ENCODE measurements at places on chromosomes 12 and 14.

DNA sequence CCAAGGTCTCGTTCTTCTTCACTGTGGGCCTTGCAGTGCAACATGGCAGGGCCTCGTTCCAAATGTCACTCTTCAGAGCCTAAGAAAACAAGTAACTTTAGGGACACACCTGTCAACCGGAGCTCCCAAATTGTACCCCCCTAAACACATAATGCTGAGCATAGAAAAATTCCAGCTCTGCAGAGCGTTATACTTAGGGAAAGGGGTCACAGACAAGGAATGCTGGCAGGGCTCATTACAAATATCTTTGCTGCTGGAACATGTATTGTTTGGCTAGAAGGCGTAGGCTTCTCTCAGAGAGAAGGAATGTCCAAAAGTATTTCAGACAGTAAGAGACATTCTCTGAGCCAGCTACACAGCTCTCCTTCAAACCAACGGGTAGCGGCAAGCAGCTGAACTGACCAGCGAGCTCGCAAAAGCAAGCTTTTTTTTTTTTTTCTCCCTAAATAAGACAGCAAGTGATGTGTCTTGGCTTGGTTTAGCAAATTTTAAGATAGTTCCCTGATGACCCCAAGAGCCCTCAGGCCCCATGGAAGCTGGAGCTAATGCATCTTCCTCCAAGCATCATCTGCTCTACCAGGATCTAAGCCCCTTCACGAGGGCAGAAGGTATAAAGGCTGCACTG, 24.5 kb downstream of the SSH1 start:
- DNase-seq: peak; percentile 68

GRCh38 chr14:75015496-75015895, 12.8 kb downstream of the EIF2B2 start:
- no peak for DNase-seq

GRCh38 chr12:106625976-106626375, 43.2 kb downstream of the RFX4 start:
- DNase-seq: no peak

- DNase-seq: no peak
Observed at GRCh38 chr12:71565535-71565934, 98.1 kb downstream of the ZFC3H1 start.

GRCh38 chr12:58395056-58395455, 453.7 kb downstream of the ATP23 start:
- DNase-seq: no peak

DNA sequence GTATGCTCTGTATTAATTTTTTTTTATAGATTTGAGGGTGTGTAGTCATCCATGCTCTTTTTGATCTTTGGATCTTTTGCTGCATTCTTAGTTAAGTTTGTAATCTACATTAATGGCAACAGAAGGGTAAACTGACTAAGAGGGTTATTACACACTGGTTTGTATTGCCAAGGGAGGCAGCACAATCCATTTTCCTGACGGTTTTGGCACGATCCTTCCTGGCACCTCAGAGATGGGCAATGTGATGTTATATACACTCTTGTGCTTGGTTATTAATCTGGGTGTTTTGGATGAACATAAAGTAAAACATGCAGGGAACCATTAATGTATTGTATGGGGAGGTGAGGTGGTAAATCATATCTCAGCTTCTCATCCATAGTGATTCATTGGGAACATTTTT, 98.8 kb upstream of the SLC38A2 start:
- no peak for DNase-seq
